ENCODE measurements at places on chromosomes 1 and 21.
A peak's percentile ranks its signal among the peaks of the same experiment; 100 is the strongest.

- no peak for DNase-seq
Measured at GRCh38 chr1:154346276-154346917, 21.1 kb downstream of the ATP8B2 start.

- DNase-seq, result no peak
Measured at GRCh38 chr21:21001591-21002100, 3.4 kb downstream of the NCAM2 start.

- DNase-seq, result no peak
Measured at GRCh38 chr1:8879922-8880676, 1.6 kb upstream of the ENO1 start.

DNA sequence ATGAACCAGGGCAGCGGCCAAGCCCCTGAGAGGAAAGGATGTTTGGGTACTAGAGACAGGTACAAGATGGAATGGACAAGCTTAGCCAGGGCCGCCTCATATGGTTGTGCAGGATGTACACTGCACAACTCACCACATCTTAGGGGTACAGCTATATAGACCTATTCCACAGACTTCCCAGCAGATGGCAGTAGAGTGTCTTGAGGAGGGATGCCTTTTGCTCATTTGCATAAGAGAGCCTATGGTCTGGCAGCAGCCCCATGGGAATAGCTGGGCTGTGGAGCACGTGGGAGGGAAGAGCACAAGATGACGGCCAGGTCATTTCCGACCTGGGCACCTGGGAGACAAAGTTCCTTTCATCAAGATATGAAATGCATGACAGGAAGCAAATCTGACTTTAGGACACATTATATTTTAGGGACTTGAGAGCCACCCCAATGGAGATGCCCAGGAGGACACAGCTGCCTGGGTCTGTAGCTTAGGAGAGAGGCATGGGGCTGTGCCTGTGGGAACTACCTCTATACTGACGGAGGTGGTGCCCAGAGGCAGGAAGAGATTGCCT, 215.5 kb downstream of the KCNJ6 start:
- no peak for DNase-seq

DNA sequence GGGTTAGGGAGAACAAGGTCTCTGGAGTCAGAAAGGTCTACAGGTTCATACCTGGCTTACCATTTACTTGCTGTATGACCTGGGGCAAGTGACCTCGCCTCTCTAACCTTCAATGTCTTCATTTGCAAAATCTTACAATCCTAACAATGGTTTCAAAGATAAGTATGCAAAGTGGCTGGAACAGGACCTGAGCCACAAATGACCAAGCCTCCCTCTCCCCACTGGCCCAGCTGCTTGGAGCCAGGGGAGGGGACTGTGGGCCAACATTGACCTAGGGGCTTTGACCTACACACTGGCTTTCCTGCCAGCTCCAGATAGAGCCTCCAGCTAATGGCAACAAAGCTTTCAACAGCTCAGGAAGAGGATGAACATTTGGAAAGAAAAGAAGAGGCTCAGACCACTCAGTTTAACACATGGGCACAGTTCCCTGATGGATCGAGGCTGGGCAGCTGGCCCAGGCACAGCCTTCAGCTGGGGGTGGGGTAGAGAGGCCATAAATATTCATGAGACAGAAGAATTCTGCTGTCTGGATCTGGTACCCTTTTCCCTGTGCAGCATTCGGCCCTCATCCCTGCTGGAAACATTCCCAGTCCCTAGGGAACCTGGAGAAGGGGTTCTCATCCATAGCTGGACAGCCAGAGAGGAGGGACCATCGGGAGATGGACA, 12.9 kb downstream of the PTAFR start:
- no peak for DNase-seq

GRCh38 chr1:243301059-243301458, 45.2 kb downstream of the SDCCAG8 start:
- DNase-seq, result no peak

DNA sequence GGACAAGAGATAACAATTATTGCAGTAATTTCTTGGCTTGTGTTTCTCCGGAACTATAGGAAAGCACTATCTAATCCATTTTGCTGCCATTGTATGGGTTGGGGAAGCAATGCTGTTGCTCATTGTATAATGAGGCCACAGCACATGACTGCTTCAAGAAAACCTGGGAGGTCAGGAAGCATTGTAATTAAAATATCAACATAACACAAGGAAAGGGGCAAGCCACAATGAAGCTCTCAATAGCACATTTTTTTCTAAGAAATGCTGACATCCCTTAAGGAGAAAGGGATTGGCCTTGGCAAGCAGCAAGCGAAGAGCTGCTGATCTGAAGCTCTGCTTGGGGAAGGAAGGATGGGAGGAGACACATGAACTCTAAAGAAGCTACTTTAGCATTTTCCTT, 44.0 kb downstream of the PLPP3 start:
- no peak for DNase-seq

DNA sequence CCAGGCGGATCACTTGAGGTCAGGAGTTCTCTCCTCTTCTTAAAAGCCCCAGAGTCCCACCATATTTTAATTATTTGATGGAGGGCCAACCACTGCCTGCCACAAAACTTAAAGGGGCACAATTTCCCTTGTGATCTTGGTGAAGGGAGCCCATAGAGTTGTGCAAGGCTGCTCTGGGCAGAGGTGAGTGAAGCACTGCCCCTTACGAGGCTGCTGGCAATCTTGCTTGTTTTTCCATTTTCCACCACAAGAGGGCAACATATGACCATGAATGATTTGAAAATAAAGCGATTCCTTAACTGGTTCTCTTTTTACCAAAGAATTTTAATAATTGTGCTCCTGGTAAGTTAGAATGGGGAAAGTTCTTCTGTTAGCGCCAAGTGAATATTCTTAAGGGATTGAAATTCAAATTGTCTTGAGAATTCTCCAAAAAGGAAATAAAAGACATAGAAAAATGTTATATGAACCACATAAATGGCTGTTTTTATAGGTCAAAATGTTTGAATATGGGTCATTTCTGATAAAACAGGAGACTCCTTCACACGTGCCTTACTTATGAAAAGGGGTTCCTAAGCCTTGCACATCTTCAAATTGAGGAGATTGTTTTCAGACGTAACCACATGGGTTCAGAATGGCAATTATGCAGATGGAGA, 22.7 kb downstream of the PGM1 start:
- DNase-seq, result peak; percentile 29

DNA sequence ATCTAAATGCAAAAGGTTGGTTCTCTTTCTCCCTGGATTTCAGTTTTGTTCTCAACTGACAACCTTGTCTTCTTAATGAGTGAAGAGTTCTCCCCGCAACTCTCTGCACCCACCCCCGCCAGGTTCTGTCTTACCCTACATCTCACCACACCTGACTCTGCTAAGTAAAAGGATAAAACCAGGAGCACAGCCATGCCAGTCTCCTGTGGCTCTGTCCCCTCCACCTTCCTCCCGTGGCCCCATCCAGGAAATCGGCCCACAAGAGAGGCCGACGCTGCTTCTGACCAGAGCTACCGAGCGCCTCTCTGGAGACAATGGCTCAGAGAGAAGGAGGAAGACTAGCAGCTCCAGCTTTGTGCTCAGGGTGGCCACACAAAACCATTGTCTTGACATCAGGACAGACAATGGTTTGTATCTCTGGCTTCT, 72.2 kb downstream of the PLEKHA6 start:
- DNase-seq, result no peak

DNA sequence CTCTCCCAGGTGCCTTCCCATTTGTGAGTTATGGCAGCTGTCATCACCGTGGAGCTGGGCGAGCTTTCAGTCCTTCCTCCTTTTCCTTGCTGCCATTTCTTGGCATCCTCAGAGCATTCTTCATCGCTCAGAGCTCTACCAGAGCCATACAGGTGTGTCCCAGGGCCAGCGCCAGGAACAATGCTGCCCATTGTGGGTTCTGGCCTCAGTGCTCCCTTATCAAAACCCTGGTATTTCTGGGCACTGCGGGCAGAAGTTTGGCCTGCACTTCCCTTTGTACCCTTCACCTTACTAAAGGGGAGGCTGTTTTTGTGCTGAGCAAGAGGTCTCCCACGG, 28.5 kb downstream of the RASSF5 start:
- no peak for DNase-seq

GRCh38 chr1:4756851-4757580, 102.6 kb downstream of the AJAP1 start:
- no peak for DNase-seq

GRCh38 chr21:42351626-42352440, 1.0 kb upstream of the TFF2 start:
- DNase-seq, result no peak

DNA sequence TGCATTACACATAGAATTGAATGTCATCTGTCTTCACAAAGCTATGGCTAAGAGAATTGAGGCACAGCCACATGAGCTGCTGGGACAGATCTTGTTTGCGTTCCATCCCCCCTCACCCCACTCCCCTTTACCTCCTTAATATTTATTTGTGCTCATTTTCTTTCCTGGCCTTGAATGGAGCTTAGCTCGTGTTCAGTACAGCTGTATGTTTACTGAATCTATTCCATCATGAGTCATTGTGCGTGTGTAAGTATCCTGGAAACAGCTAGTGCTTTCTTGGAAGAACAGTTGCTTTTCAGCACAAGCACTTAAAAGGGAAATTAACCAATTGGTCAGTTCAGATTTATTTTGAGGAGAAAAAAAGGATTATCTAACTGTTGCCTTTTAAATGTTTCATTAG, 14.7 kb downstream of the PROX1 start:
- no peak for DNase-seq

- DNase-seq, result peak; percentile 17
Measured at GRCh38 chr1:116909512-116910378, at the start of gene PTGFRN. Gene PTGFRN, plus strand, starts transcription at chr1:116909916. Its CDS starts 288 bp downstream, at chr1:116910204.

DNA sequence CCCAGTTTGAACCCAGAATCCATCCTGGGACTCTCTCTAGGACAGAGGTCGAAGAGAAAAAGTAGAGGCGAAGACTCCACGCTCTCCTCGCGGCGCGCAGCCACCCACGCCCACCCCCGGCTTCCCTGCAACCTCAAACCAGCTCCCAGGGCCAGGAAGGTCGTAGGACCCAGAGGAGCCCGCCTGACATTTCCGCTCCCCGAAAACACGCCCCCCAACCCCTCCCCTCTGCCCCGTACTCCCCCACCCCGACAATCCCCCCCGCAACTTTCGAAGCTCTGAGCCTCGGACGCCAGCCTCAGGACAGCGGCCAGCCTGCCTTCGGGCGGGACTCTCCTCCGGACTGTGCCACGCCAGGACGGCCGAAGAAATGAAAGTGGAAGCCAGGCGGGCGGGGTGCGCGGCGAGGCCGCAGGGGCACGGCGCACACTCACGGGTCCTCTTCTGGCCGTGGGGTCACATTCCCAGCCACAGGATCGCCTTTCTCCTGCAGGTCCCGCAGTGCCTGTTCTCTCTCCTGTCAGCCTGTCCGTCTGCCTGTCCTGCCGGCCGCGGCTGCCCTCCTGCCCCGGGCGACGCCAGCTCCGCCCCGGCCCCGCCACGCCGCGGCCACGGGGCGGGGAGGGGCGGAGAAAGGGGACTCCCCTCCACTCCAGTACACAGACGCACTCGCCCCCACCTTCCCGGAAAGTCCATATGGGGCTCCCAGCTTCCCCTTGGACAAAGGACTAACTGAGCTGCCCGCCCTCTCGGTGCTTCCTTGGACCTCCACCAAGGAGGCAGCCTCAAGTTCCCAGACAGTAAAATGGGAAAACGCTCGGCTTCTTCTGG, at the start of gene MOB3C:
TSS of gene MOB3C (minus strand) at position 535 of the 831 bp plus-strand sequence. CDS start 3,490 bp downstream, outside the sequence.
- peak; percentile 76 for DNase-seq

DNA sequence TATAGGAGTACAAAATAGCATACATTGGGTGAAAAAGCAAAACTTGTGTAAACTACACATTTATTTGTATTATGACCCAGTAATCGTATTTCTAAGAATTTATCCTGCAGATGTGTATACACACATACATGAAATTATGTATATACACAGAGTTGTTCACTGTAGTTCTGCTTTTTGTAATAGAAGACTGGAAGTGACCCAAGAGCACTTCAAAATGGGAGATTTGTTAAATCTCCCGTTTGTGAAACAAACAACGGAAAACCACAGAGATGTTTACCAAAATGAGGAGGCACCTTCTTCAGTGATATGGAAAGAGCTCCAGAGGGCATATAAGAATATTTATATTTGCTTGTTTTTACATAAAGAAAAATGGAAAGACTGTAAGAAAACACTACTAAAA, 18.0 kb upstream of the MNDA start:
- DNase-seq, result no peak

DNA sequence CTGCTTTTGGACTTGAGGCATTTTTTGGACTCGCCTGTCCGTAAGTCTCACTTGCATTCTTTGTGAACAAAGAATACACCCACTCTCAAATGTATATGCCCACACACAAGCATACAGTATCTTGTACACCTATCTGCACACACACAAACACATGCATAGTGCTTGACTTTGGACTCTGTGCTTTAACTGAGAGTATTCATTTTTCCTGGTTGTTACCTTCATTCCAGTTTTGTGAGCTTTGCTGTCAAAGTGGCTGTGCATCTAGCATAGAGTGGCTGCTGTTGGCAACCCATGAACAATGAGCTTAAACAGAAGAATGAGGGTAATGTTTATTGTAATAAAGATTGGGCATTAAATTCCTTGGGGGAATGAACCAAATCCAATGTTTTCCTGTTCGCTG, 199.0 kb downstream of the PDE4B start:
- DNase-seq, result no peak

DNA sequence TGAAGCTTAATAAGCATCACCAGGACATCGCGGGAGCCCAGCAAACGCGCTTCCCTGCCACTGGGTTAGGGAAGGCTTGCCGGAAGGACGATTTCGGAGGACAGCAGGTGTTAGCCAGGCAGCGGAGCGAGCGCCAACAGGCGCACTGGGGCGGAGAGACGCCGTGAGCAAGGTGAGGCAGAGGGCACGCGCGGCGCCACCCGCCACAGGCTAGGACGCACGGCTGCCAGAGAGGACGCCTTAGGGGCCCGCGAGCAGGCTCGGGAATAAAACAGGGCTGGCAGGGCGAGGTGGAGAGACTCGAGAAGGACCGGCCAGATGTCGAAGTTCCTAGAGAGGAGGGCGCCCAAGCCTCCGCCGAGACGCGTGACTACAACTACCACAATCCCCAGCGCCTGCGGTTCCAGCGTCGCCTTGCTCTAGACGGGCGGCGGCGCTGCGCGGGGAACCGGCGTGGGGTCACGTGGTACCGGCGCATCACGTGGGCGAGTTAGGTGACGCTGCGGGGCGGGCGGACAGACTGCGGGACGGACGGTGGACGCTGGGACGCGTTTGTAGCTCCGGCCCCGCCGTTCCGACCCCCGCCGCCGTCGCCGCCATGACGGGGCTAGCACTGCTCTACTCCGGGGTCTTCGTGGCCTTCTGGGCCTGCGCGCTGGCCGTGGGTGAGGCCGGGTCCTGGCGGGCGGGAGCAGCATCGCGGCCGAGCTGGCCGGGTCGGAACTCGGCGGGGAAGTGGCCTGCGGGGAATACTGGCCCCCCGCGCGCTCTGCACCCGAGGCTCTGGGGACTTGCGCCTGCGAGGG, at the start of gene ATP6V0B:
TSS of gene ATP6V0B (plus strand) at position 518 of the 806 bp plus-strand sequence. CDS start at position 599, 81 bp downstream.
- DNase-seq, result peak; percentile 93

GRCh38 chr1:219792337-219793021, 135.9 kb downstream of the SLC30A10 start:
- no peak for DNase-seq

GRCh38 chr1:99808391-99809115, 41.6 kb upstream of the AGL start:
- DNase-seq, result no peak

DNA sequence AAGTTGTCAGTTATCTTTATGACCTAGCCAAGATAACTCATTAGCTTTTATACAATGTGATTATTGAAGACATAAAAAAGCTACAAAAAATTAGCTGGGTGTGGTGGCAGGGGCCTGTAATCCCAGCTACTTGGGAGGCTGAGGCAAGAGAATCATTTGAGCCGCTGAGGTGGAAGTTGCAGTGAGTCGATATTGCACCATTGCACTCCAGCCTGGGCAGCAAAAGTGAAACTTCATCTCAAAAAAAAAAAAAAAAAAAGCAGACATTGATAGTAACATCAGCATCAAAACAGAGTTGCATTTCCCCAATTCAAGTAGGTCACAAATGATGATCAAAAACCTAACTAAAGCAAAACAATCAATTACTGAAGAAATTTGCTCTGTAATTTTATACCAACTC, 191.4 kb downstream of the PTGER3 start:
- no peak for DNase-seq

All from activated CD4-positive, alpha-beta T cell treated with anti-CD3 and anti-CD28 coated beads, Interleukin-2, amount 50 U/mL, for 4 hours (primary cell).